LHCN-M2 (cell line): ENCODE measurements at places on chromosomes 6 and 20. TPM values are rescaled to one million over a fixed set of nuclear protein-coding genes. Genes with fewer than 3 reads are reported as not detected.

FAM83B gene
- total RNA-seq, result not detected in 2 replicates

TMEM200A gene
- total RNA-seq, result 0.17 and 0.32 TPM in 2 replicates

DNA sequence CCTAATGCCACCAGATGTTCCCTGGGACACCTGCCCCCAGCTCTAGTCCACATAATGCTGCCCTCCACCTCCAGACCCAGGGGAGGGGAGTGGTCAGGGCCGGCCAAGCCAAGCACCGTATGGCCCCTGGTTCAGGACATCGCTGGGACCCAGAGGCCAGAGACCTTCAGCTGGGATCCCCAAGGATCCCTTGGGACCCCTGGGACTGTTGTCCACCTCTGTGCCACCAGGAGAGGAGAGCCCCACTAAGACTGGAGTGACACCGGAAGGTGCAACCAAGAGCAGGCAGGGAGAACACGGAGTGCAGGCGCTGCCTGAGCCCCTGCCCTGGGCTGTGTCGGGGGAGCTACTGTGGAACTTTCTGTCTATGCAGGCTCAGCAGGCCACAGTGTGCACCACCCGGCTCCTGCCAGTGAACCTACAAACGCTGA, 43.6 kb downstream of the CTCFL start:
- no peak for DNase-seq

GRCh38 chr20:38987777-38988176, 25.6 kb downstream of the DHX35 start:
- no peak for DNase-seq

DNA sequence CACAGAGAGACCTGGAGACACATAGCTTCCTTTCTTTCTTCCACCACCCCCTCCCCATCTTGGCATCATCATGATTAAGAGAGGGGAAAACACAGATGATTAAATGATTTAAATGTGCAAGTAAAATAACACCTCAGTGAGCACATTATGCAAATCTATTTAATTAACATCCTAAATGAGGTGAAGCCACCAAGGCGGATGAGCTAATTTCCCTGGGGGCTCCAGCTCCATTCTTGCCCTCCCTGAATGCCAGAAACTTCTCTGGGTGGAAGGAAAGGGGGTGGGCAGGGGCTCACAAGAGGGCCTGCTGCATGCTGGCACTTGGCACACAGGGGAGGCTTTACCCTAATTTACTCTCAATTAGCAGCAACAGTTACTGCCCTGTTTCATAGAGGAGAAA, 32.5 kb upstream of the TGM2 start:
- no peak for DNase-seq

DNA sequence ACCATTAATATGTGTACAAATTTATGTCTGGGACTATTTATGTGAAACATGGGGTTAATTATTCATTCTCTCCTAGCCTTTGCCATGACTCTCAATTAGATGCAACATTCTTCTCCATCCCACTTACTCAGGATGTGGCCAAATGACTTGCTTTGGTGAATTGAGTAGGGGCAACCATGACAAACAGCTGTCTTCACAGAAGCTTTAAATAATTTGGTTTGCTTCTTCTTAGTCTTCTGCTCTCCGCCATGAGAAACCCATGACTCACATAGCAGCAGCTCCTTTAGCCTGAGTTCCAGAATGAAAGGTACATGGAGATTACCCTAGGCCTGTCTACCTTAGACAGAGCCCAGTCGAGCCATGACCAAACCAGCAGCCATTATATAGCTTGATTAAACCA, 74.7 kb downstream of the FRK start:
- peak; percentile 69 for DNase-seq

DNA sequence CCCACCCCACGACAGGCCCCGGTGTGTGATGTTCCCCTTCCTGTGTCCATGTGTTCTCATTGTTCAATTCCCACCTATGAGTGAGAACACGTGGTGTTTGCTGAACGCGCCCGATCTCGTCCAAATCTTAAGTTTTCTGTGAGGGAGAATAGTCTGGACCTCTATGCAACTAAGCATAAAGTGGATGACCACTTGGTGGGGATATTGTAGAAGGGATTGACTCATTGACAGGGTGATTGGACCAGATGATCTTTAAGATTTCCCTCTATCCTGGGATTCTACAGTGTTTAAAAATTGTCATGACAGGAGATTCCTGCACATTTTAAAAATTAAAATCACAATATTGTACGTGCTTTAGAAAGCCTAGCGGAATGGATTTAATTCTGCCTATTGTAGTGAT, 141.3 kb downstream of the TRMT11 start:
- DNase-seq, result peak; percentile 14

- DNase-seq, result peak; percentile 86
Measured at GRCh38 chr6:115945306-115945705, 115.4 kb downstream of the FRK start.

- peak; percentile 62 for DNase-seq
Measured at GRCh38 chr20:17873410-17874270, 95.0 kb downstream of the SNX5 start.

RBCK1 gene
- total RNA-seq, result 80.2 and 91.0 TPM in 2 replicates

- DNase-seq, result no peak
Measured at GRCh38 chr20:62972845-62973745, 20.6 kb downstream of the SLC17A9 start.

DNA sequence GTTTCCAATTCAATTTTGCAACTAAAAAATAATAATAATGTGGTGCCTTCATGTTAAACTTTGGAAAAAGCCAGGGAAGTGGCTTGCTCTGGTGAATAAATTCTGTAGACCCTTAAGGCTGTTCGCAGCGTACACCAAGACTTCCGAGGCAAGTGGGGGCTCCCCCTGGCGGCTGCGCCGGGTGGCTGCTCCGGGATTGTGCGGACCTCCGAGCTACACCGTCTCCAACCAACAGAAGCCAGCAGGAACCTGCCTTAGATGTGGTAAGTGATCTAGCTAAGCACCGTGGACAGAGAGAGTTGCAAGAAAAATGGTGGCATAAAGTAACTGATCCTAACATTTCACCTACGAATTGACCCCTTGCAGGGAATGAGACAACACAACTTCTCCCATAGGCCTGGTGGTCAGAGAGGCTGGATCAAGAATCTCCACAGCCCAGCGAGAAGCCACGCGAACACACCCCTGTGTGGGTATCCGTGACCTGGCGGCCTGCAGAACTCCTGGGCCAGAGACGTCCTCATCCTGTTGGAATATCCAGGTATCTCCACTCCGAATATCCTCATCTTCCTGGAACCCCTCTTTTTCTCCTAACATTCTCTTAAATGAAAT, 69.6 kb downstream of the TBXT start:
- DNase-seq, result peak; percentile 67

GRCh38 chr20:8408587-8409307, 276.7 kb downstream of the PLCB1 start:
- DNase-seq, result no peak

GRCh38 chr20:51540580-51540979, 1.9 kb downstream of the NFATC2 start:
- DNase-seq, result no peak

DNA sequence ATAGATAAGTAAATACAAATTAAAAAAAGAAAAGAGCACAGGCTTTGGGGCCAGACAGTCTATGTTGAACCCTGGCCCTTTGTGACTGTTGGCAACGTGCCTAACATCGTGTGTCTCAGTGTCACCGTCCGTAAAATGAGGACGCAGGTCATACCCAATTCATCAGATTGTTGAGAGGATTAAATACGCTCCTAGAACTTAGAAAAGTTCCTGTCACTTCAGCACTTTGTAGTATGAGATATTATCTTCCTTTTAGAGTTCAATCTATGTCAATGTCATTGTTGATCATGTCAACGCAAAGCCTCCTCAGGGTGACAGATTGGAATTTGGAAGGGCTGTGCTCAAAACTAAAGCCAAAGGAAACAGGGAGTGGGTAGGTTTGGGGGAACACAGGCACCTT, 21.7 kb downstream of the SERPINB1 start:
- DNase-seq, result no peak

DNA sequence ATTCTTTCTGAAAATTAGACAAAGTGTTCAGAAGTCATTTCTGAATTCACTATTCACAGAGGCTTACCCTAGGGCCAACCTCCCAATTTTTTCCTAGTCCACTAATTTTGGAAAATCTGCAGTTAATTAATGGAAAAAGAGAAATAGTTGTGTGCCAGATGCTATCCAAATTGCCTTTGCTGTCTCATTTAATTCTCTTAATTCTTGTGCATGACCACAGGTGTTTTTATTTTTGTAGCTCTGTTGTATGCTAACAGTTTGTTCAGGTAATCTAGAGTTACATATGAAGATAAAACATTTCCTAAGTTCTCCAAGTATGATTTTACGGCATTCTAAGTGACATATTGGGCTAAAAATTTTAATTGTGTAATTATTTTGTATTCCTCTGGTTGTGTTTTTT, 96.8 kb downstream of the SCAF8 start:
- DNase-seq, result no peak

DNA sequence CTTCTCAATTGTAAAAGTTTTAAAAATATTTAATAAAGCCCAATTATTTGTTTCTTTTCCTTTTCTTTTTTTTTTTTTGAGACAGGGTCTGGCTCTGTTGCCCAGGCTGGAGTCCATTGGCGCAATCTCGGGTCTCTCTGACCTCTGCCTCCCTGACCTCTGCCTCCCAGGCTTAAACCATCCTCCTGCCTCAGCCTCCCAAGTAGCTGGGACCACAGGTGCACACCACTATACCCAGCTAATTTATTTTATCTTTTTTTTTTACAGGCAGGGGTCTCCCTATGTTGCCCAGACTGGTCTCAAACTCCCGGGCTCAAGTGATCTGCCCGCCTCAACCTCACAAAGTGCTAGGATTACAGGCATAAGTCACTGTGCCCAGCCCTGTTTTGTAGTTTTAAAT, 9.8 kb downstream of the REPS1 start:
- DNase-seq, result no peak

GRCh38 chr6:43871933-43872332, 101.9 kb downstream of the VEGFA start:
- no peak for DNase-seq

DNA sequence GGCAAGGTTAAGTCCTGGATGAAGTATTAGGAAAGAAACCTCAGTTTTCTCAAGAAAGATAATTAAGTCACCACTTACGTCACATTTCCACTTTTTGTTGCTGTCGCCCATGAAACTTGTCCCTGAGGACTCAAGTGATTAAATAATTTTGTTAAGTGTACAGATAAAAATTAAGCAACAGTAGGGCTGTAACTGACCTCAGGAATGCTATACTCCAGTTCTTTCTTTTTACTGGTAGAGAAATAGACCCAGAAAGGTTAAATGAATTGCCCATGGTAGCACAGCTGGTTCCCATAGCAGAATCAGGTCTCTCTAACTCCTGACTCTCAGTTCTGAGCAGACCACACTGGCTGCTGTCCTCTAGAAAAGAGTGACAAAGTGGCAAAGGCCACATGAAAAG, 54.5 kb downstream of the CLIC5 start:
- no peak for DNase-seq

- DNase-seq, result no peak
Measured at GRCh38 chr20:38305541-38305940, 1.6 kb downstream of the BPI start.

- peak; percentile 89 for DNase-seq
Measured at GRCh38 chr20:62088258-62089127, 22.8 kb upstream of the TAF4 start.

GRCh38 chr6:17988422-17988944, 1.0 kb upstream of the KIF13A start:
- DNase-seq, result no peak

GRCh38 chr20:48704761-48705160, 123.0 kb downstream of the PREX1 start:
- DNase-seq, result no peak

DNA sequence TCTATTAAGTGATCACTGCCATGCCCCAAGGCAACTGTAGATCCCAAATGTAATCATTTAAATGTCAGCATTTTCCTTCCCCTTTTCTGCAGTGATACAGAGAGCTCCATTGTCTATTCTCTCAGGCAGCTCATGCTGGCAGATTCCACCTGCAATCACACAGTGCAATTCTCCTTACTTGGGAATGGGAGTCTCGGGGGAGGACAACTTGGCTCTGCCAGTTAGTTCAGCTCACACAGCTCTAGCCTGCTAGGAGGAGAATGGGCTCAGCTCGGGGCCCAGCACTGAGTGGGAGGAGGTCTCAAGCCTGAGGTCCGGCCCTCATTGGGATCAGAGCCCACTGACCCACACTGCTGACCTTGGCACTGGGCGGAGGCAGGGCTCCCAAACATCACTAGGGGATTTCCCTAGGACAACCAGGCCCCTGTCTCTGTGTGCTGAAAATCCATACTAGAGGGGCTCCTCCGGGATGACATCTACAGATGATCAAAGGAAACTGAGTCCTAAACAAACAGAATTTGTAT, 109.2 kb upstream of the ASF1A start:
- DNase-seq, result no peak

GRCh38 chr20:8127553-8128255, 4.4 kb upstream of the PLCB1 start:
- no peak for DNase-seq
